ENCODE measurements at places on chromosomes 2 and 18. TPM values are rescaled to one million over a fixed set of nuclear protein-coding genes. Genes with fewer than 3 reads are reported as not detected.

LHCGR gene
- total RNA-seq, result 0.44 TPM

LMAN2L gene
- total RNA-seq, result 17.6 TPM

SLC5A7 gene
- total RNA-seq, result not detected

SKOR2 gene
- total RNA-seq, result 0.18 TPM

DQX1 gene
- total RNA-seq, result 1.6 TPM

RTP5 gene
- total RNA-seq, result not detected

CXCR1 gene
- total RNA-seq, result not detected

ZNF513 gene
- total RNA-seq, result 26.5 TPM

- peak; percentile 65 for DNase-seq
These were observed 18.4 kb downstream of the ATOH8 start for GRCh38 chr2:85772019-85772745.

- DNase-seq, result no peak
These were observed 67.5 kb downstream of the DCDC2C start for GRCh38 chr2:3770724-3771415.

GRCh38 chr2:44580875-44581515, 219.2 kb downstream of the CAMKMT start:
- no peak for DNase-seq

- DNase-seq, result no peak
These were observed 288.0 kb downstream of the AFF3 start for GRCh38 chr2:99854236-99854852.

DNA sequence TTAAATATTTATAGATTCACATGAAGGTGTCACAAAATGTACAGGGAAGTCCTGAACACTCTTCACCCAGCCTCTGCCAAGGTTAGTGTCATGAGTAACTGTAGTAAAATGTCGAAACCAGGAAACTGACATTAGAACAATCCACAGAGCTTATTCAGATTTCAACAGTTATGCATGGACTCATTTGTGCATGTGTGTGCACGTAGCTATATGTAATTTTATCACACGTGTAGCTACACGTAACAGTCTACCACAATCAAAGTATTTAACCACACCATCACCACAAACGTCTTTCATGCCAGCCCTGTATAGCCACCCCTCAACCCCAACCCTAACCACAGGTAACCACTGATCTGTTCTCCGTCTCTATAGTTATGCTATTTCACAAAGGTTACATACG, 211.7 kb upstream of the REV1 start:
- DNase-seq, result no peak

- no peak for DNase-seq
These were observed 80.8 kb downstream of the DNER start for GRCh38 chr2:229633556-229633955.

- DNase-seq, result no peak
These were observed 16.9 kb upstream of the KCNJ13 start for GRCh38 chr2:232793271-232793670.

DNA sequence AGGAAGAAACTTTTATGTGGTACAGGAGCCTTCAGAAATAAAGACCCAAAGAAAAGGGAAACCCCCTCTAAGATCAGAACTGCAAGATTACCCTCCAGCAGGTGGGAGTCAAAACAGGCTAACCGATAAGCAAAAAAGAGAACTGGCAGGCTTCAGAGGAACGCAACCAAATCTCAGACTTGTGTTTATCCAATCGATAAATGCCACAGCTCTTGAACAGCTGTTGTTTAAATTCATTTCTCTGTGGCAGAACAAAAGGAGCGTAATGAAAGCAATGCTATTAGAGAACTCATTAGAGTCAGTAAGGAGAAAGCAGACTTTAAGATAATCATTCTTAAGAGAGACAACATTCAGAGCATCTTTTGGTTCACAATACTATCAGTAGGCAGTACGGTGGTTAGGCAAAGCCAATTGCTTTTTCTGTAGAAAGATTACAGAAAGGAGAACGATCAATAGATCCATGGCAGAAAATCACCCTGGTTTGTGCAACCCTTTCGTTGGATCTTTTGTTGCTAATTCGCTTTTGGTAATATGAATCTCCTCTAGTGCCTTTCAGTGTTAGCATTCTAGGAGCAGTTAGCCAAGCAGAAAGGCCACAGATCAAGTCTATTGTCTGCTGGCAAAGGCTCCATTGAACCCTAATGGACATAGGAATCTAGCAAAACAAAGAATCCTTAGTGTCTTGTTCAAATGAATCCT, 476.4 kb upstream of the CHST9 start:
- no peak for DNase-seq

DNA sequence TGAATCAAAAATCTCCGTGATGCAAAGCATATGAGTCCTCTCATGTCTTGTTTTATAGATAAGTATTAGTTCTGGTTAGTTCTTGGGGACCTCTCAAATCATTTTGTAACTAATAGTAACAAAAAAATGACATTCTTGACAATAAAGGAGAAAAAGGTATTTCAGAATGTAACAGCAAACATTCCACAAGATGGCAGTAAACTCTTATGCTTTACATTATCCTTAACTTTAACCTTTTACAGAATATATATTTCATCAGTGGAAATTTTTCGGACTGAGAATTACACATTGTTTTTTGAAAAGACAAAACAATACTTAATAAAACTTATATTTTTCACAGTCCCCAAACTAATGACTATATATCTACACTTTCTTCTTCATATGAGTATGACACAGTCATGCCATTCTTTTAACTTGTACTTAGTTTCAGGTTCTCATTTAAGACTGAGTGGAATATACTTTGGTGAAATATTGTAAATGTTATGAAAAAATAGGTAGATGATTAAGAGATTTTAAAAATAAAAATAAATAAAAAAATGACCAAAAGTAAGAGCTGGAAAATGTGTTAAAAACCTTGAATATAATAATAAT, 142.9 kb upstream of the NXPH2 start:
- no peak for DNase-seq

GRCh38 chr2:219511547-219512325, 2.5 kb upstream of the ASIC4 start:
- DNase-seq, result no peak

DNA sequence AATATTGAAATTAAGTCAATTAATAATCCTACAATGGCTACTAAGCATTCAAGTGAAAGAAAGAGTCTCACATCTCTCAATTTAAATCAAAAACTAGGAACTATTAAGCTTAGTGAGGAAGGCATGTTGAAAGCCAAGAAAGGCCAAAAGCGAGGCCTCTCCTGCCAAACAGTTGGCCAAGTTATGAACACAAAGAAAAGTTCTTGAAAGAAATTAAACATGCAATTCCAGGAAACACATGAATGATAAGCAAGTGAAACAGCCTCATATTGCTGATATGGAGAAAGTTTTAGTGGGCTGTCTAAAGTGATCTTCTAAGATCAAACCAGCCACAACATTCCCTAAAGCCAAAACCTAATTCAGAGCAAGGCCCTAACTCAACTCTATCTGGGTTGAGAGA, 11.8 kb downstream of the RDH14 start:
- no peak for DNase-seq

GRCh38 chr2:239339726-239340601, 60.9 kb downstream of the HDAC4 start:
- no peak for DNase-seq

DNA sequence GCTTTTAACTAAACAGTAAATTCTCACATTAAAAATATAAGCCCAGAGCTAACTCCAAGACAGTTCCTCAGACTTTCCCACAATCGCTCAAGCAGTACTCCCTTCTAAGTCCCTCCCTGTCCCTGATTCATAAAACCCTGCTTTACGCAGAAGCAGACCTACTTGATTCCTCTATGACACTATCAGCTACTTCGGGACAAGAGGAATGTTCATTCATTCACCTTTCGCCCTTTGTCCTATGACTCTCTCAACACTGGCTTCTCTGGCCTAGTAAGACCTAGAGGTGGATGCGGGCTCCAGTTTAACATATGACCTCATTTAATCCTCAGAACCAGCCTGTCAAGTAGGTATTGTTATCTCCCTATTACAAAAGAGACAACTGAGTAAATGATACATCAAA, 10.2 kb downstream of the LPIN2 start:
- no peak for DNase-seq

DNA sequence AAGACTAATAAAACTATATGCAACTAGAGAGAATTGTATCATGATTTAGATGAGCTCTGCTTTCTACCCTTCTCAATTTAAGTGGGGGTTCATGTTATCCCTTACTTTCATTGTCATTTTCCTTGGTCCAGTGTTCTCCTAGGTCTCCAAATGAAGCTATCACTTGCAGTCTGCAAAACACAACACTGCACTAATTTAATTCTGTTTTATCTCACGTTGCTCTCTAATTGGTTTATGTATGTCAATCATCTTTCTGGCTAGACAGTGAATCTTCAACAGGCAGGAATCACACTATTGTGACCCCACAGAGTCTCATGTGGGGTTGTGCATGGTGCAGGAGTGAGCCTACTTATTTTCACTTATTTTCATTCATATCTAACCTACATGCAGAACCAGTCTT, 348.3 kb upstream of the SYT4 start:
- no peak for DNase-seq

All from H9 (cell line).